ENCODE measurements at places on chromosomes 11 and 22.

GRCh38 chr22:39259666-39260065 lies 14.9 kb upstream of the PDGFB start:
- DNase-seq = no peak

DNA sequence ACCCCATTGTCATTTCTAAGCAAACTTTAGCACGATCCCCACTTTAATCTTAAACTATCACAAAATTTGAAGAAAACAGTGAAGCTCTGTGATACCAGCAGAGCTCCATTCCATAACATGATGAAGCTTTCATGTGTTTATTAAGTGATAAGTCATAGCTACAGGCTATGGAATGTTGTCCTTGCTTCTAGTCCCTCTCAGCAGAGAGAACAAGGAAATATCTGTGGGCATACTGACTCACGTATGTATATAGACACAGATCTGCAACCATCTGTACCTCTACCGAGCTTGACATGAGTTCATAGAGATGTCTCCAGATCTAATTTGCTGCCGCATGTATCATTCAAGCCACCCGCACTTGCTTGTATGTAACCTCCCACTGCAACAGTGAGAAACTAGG lies 588.9 kb downstream of the ETS1 start:
- DNase-seq = no peak

- no peak for DNase-seq
Measured at GRCh38 chr22:30795118-30795517, 100.4 kb downstream of the OSBP2 start.

GRCh38 chr11:34443136-34443535 lies 4.4 kb downstream of the CAT start:
- DNase-seq = no peak

DNA sequence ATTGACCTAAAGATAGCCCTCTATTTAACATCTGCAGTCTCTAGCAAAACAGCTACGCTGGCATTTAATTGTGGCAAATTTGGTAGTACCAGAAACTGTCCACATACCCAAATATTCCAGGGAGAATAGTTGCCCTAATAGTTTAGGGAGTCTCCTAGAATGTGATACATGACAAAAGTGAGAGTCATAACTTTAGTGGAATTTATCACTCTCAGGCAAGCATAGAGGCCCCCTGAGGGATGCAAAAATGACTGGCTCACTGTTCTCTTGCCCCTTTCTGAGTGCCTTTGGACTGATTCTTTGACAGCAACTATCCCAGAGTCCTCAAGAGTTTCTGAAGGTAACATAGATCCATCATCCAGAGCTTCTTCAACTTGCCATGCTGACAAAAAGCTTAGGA lies 2.3 kb upstream of the OR51B4 start:
- DNase-seq = no peak

DNA sequence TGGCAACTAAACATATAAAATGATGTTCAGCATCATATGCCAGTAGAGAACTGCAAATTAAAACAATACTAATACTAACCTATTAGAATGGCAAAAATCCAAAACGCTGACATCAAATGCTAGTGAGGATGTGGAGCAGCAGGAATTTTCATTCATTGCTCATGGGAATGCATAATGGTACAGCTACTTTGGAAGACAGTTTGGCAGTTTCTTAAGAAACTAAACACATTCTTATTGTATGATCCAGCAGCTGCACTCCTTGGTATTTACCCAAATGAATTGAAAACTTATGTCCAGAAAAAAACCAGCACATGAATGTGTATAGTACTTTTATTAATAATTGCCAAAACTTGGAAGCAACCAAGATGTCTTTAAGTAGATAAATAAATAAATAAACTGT lies 258.0 kb downstream of the TENM4 start:
- DNase-seq = no peak

GRCh38 chr22:17064498-17065100 lies 20.2 kb upstream of the IL17RA start:
- no peak for DNase-seq

DNA sequence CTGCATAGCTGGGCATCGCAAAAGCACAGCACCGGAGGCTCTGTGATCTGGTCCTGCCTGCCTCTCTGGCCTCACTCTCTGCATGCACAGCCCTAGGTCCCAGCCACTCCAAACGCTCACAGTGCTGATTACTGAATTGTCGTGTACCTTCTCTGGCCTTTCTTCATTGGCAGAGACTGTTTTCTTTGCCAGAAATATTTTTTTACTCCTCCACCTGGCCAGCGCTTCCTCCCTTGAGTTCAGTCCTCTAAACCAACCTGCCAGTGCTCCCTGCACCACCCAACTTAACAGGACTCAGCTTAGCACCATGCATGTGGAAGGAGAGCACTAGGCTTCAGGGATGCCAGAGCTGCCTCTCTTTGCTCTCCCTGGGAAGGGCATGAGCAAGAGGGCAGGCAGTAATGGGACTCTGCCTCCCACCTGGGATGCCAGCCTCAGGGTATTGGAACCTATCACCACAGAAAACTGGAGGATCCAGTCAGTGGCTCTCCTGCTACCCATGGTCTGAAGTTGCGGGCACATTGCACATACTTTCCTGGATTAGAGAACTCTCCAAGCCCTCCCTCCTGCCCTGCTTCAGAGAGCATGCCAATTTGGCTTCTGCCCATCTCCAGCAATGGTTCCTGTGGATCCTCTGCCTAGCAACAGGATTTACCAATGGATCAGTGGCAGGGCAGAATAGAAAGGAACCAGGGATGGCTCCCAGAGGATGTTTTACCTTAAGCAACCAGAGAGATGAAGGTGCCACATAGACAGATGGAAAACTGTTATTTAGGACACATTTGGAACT lies 37.0 kb upstream of the GNAZ start:
- no peak for DNase-seq

- DNase-seq = no peak
Measured at GRCh38 chr11:108870373-108871020, 205.6 kb downstream of the DDX10 start.

GRCh38 chr11:62132191-62132590 lies 8.4 kb downstream of the INCENP start:
- no peak for DNase-seq
